ENCODE measurements at places on chromosomes 3 and 15. TPM values are rescaled to one million over a fixed set of nuclear protein-coding genes. Genes with fewer than 3 reads are reported as not detected.

DNA sequence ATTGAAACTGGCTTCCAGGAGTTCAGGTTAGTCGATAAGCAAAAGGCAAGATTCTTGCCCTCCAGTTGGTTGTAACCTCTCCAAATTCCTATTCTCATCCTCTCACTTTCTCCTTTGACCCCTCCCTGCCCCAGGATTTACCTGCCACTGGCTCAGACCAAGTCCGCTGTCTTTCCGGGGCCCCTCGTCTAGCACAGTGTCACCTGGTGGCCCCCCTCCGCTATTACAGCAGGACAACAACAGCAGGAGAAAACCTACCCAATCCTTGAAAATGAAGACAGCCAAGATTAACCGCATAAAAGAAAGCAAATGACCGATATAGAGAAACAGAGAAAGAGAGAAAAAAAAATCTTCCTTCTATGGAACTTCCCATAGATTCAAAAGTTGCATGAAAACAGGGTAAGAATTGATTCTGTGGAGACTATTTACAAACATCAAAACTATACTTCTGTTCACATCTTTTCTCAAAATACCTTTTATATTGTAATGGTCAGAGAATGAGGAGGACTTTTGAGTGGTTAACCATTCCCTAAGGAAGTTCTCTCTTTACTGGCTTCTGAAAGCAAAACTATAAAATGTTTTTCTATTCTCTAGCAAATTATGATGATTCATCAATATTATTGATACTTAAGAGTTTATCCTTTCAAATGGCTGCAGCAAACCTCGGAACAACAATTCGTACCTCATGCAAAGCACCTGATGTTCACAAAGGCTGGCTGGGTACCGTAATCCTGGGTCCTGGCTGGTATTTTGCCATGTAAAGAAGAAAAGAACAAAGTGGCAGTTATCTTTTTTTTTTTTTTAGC is 10.0 kb upstream of the ST8SIA2 start:
- no peak overlapping the region for H3K27ac ChIP-seq
- H3K36me3 ChIP-seq: no peaks in the 10 kb centered on the region
- H3K4me1 ChIP-seq: no peaks in the 10 kb centered on the region
- H3K4me3 ChIP-seq: no peak overlapping the region
- peaks cover 42% of the 10 kb centered on the region for H3K27me3 ChIP-seq
- DNase-seq: no peak

GRCh38 chr3:182911782-182912111 is 68.6 kb downstream of the DCUN1D1 start:
- no peak overlapping the region for H3K27ac ChIP-seq
- peaks cover 17% of the 10 kb centered on the region for H3K36me3 ChIP-seq
- DNase-seq: no peak
- H3K4me3 ChIP-seq: no peak overlapping the region
- no peaks in the 10 kb centered on the region for H3K27me3 ChIP-seq

The COL8A1 gene
- 3.5 TPM for total RNA-seq

- H3K27me3 ChIP-seq: no peaks in the 10 kb centered on the region
- no peak overlapping the region for H3K4me3 ChIP-seq
- DNase-seq: no peak
- peaks cover 19% of the 10 kb centered on the region for H3K4me1 ChIP-seq
- peak overlapping the region; percentile 48 for H3K27ac ChIP-seq
These were observed 84.2 kb upstream of the ZNF280D start for GRCh38 chr15:56817321-56818080.

The ADPRH gene
- total RNA-seq: 2.1 TPM

The NCKIPSD gene
- 39.5 TPM for total RNA-seq

DNA sequence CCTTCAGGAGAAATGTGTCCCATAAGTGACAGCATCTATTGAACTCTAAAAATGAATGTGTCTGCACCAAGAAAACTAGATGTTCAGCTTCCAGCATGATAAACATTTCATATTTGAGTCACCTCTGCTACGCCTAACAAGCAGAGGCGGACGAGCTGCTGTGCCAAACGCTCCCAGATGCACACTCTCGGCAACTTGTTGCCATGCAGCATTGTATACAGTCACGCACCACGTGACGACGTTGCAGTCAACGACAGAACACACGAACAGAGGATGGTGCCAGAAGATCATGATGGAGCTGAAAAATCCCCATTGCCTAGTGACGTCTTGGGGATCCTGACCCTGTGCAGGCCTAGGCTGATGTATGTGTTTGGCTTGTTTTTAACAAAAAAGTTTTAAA is 137.5 kb downstream of the XXYLT1 start:
- H3K4me1 ChIP-seq: peaks cover 33% of the 10 kb centered on the region
- DNase-seq: no peak
- peak overlapping the region; percentile 76 for H3K27ac ChIP-seq
- H3K27me3 ChIP-seq: no peaks in the 10 kb centered on the region
- no peaks in the 10 kb centered on the region for H3K36me3 ChIP-seq

All from suprapubic skin (tissue), 4 donors.